ENCODE measurements at places on chromosomes 6 and 20.

DNA sequence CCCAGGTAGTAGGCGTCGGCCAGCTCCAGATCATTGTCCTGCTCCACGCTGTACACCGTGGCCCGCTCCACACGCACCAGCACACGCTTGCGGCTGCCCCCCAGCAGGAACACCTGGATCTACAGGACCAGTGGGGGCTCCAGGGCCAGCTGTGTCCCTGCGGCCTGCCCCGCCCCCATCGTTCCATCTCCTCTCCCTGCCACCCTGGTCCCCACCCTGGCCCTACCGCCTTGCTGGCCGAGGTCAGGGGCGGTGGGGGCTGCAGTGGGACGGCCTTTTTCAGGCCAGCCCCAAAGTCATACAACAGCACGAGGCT is 9.8 kb downstream of the ADRM1 start:
- DNase-seq = no peak

GRCh38 chr20:10846766-10847165 is 173.0 kb upstream of the JAG1 start:
- DNase-seq = no peak

GRCh38 chr20:2747676-2748235 is 52.7 kb downstream of the CPXM1 start:
- DNase-seq = no peak

DNA sequence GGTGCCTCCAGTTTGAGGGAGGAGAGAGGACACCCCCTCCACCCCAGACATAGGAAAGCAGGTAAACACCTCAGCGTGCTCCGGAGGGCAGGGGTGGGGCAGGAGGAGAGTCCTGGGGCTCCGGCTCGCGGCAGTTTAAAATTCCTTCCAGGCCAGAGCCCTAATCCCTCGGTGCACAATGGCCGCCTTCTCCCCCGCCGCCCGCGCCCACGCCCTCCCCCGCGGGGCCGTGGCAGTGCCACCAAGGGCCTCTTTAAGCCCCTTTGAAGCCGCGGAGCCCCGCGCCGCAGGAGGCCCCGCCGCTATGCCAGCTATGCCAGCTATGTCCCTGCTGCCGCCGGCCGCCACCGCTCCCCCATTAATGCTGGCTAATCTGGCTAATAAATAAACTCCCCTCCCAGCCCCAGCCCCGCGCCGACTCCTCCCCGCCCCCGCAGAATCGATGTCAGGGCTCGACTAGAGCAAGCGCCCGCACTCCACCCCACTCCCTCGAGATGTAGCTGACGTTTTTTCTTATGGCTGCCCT is 125.1 kb downstream of the MRPL14 start:
- peak; percentile 85 for DNase-seq

GRCh38 chr6:21771626-21772320 is 178.2 kb downstream of the SOX4 start:
- no peak for DNase-seq

- DNase-seq = no peak
Measured at GRCh38 chr6:23535101-23535500, 590.9 kb upstream of the NRSN1 start.

DNA sequence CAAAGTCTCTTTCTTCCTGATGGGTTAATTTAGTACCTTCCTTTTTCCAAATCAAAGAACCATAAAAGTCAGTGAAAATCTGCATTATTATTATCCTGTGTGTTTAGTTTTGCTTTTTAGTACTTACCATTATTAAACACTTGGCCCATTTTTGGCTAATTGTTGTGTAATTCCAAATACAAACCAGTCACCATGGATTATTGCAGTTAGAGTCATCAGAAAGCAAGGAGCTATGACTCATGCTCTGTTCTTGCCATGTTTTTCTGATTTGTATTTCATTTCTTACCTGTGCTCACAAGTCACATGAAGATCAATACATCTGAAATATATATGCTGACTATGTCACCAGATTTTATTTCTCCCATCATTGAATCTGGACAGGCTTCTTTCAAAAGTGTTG is 31.3 kb downstream of the SLC22A3 start:
- DNase-seq = no peak

DNA sequence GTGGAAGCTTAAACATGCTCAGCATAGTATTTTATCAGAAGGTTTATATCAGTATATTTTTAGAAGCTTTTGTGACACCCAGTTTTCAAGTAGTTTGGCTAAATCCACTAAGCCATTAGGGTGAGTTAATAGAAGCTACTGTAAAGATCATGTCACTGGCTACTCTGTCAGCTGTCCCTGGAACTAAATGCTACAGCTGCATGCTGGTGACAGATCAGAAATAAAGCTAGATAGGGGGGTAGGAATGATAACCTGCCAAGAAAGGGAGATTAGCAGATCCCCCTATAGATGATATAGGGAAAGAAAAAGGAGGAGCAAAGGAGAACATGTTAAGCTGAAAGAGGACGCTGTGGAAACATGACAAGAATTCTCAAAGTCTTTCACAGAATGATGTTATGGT is 363.2 kb downstream of the QKI start:
- DNase-seq = no peak

- no peak for DNase-seq
Measured at GRCh38 chr6:118932421-118932820, 2.5 kb downstream of the MCM9 start.

GRCh38 chr6:17054647-17055046 is 47.2 kb upstream of the STMND1 start:
- no peak for DNase-seq

- no peak for DNase-seq
Measured at GRCh38 chr6:48567016-48567415, 456.0 kb upstream of the PTCHD4 start.

DNA sequence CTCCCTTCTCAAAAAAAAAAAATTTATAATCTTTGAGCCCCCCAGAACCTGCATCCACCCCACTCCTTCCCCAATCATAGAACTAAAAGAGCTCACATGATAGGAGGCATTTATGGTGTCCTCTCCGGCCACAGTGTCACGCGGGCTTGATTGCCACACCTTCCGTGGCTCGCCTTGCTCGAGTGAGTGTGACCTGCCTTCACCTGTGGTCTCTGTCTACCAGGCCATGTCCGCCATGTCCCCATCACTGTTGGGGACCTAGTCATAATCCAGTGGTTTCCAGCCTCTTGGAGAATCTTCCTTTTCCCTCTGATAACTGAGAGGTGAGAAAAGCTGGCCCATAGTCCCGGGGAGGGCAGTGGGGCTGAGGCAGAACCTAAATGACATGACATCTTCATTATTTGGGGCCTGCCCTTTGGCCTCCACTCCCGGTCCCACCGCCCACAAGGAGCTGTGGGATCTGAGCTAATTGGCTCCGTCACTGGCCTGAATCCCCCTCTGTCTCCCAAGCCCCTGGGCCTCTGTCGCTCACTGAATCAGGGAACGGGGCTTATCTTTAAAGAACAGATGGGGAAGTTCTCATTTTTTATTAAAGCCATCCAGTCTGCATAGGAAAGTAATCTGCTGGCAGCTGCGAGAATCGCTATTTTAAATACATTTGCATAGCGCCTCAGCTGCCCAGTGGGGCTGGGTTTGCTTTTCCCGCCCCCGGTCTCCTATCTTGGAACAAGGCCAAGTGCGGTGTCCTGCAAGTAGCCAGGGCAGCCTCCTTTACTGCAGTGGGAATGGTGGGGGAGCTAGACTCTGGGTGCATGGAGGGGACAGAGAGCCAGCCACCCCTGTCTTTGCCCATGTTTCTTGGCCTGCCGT is 197.6 kb upstream of the PMEPA1 start:
- no peak for DNase-seq

DNA sequence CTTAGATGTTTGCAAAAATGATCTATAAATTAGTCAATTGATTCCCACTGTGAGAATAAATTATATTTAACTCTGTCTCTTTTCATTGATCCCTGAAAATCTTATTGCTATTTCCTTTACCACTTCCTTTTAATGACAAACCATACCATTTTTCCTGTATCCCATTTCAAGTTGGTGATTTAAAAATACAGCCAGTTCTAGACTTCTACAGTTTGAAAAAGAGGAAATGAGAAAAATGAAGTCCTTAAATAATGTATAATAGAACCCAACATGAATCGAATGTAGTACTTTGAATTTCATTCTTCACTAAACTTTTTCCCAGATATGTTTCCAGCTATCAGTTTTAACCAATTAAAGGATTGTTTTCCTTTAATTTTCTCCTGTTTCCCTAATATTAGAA is 29.5 kb upstream of the SDHAF4 start:
- no peak for DNase-seq

GRCh38 chr6:18270216-18270615 is 5.9 kb upstream of the DEK start:
- DNase-seq = no peak

DNA sequence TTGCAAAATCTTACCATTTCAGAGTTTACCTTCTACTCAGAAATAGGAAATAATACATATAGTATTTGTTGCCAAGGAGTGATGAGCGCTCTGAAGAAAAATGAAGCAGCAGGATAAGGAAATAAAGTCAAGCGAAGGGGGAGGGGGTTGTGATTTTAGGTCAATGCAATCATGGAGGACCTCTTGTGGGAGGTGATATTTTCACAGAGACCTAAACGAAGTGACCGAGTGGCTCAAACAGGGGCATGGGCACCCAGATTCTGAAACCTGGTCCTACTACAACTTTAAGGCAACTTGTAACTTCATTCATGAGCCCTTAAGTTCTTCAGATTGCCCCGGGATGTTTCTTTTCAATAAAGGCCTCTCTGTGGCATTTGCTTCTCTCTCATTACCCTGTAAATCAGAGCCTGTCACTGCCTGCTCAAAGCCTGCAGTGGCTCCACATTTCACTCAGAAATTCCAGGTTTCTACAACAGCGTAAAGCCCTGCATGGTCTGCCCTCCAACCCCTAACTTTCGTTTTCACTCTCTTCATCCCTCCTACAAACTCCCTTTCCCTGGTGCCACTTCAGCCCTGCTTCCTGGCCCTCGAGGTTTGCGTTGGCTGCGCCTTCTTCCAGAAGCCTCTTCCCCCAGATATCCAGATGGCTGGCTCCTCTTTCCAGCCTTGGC is 162.7 kb downstream of the TBC1D7 start:
- no peak for DNase-seq

DNA sequence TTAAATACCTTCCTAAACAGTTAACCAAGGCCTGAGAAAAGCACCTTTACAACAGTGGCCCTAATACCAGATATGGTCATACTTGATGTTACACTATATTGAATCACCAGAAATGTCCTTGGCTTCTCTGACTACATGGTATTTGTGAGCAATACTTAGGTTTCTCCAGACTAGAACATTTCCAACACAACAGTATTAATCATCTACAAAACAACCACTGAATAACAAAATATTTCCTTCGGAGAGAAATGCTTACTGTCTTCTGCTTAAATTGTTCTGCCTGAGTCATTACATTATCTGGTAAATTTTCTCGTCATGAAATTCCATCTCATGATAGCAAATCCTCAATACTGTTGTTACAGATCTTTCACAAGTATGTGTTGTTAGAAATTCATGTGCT is 252.9 kb upstream of the RUNX2 start:
- DNase-seq = no peak

GRCh38 chr6:27785294-27785693 is 126.9 kb downstream of the OR2B2 start:
- DNase-seq = no peak

- DNase-seq = no peak
Measured at GRCh38 chr20:48784273-48784641, 43.5 kb downstream of the PREX1 start.

GRCh38 chr20:21729316-21729715 is 23.9 kb downstream of the PAX1 start:
- DNase-seq = peak; percentile 25

DNA sequence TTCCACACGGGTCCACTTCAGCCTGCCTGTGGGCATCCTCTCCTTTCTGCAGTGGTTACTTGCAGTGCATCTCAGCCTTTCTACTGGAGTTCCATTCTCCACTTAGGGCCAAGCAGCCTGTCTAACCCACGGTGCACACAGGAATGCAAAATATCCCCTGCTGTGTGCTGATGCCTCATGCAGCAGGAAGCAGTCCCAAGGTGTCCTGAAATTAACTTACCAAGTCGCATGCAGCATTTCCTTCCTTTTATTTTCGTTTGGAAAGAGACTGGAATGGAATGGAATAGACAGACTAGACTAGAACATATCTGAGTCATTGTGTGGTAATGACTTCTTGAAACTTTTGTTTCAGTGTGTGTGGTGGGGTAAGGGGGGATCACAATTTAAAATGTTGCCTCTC is 25.9 kb upstream of the FOXQ1 start:
- no peak for DNase-seq

- DNase-seq = no peak
Measured at GRCh38 chr20:45094864-45095574, 5.9 kb downstream of the KCNS1 start.

- DNase-seq = no peak
Measured at GRCh38 chr20:19850198-19850533, 92.1 kb downstream of the RIN2 start.

- no peak for DNase-seq
Measured at GRCh38 chr6:113976806-113977205, 5.9 kb upstream of the HDAC2 start.

- no peak for DNase-seq
Measured at GRCh38 chr20:55472704-55473103, 532.6 kb downstream of the CBLN4 start.

DNA sequence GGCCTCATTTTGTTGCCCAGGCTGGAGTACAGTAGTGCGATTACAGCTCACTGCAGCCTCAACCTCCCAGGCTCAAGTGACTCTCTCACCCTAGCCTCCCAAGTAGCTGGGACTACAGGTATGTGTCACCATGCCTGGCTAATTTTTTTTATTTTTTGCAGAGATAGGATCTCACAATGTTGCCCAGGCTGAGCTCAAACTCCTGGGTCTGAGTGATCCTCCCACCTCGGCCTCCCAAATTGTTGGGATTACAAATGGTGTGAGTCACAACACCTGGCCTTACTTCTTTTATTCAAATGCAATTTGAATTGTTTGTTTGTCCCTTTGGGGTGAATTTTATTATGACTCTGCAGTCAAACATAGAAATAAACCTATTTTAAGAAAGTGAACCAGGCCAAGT is 131.7 kb upstream of the SLC22A16 start:
- DNase-seq = no peak

- DNase-seq = no peak
Measured at GRCh38 chr6:30763155-30763617, 18.8 kb upstream of the IER3 start.

DNA sequence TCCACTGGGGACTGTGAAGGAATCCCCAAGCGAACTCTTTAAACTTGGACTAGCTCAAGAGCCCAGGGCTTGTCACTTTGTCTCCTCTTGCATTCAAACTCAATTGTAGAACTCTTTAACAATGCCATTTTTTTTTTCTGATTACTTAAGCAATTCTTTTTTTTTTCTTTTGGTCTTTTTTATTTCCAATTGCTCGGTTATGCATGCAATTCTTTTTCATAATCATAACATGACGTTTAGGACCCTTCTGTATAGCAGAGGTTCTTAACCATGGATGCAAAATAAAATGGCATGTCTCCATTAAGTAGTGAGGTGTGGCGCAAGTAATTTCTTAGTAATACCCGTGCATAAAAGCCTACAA is 466 bp upstream of the BFSP1 start:
- no peak for DNase-seq

GRCh38 chr6:44071670-44072451 is 55.4 kb downstream of the MRPL14 start:
- DNase-seq = no peak

GRCh38 chr20:25225642-25226432 is 22.0 kb upstream of the PYGB start:
- DNase-seq = no peak

GRCh38 chr6:50361641-50362331 is 312.1 kb upstream of the DEFB112 start:
- no peak for DNase-seq
